Gastrocnemius medialis (tissue), 4 donors: ENCODE measurements at places on chromosomes 6 and 20. TPM values are rescaled to one million over a fixed set of nuclear protein-coding genes. Genes with fewer than 3 reads are reported as not detected.

CCDC28A gene
- 8.4 TPM for total RNA-seq

SNX3 gene
- total RNA-seq, result 175 TPM

HCK gene
- total RNA-seq, result 1.4 TPM

PBOV1 gene
- not detected for total RNA-seq

KIFC1 gene
- total RNA-seq, result not detected

BEND3 gene
- 1.7 TPM for total RNA-seq

COMMD7 gene
- total RNA-seq, result 15.9 TPM

HLA-DOB gene
- total RNA-seq, result 0.36 TPM

EDN1 gene
- total RNA-seq, result 12.0 TPM

STX11 gene
- total RNA-seq, result 4.4 TPM

DACT2 gene
- total RNA-seq, result 0.24 TPM

C20orf204 gene
- total RNA-seq, result 0.66 TPM

GSTA3 gene
- total RNA-seq, result not detected

BTN3A1 gene
- 3.5 TPM for total RNA-seq

NEU1 gene
- 39.9 TPM for total RNA-seq

HACE1 gene
- total RNA-seq, result 9.0 TPM

CCN6 gene
- not detected for total RNA-seq

TOX2 gene
- total RNA-seq, result not detected

TFAP2C gene
- 0.13 TPM for total RNA-seq

COL9A1 gene
- total RNA-seq, result not detected

SOX18 gene
- 5.9 TPM for total RNA-seq

STMND1 gene
- not detected for total RNA-seq

C4B gene
- total RNA-seq, result 5.7 TPM

LRFN2 gene
- not detected for total RNA-seq

HDGFL1 gene
- not detected for total RNA-seq

HSPA12B gene
- 8.5 TPM for total RNA-seq

CASS4 gene
- total RNA-seq, result 0.86 TPM

PARD6B gene
- 2.2 TPM for total RNA-seq

INSM1 gene
- not detected for total RNA-seq

SIRPD gene
- total RNA-seq, result not detected

PROKR2 gene
- not detected for total RNA-seq

LZTS3 gene
- 33.4 TPM for total RNA-seq

SLA2 gene
- total RNA-seq, result not detected

KIZ gene
- 21.1 TPM for total RNA-seq

RIPPLY2 gene
- total RNA-seq, result not detected

TAGAP gene
- not detected for total RNA-seq

HLA-DPA1 gene
- total RNA-seq, result 19.5 TPM

BPIFB4 gene
- total RNA-seq, result not detected

BIRC7 gene
- not detected for total RNA-seq

CCN5 gene
- total RNA-seq, result 30.6 TPM

MCHR2 gene
- total RNA-seq, result not detected

SIRPB1 gene
- total RNA-seq, result 4.4 TPM

COL21A1 gene
- total RNA-seq, result 0.19 TPM

ADGB gene
- total RNA-seq, result not detected

GPR6 gene
- total RNA-seq, result not detected

SEMG1 gene
- not detected for total RNA-seq

COX4I2 gene
- 4.2 TPM for total RNA-seq

MCM9 gene
- total RNA-seq, result 5.5 TPM

APOM gene
- 2.9 TPM for total RNA-seq

ZNF335 gene
- total RNA-seq, result 19.1 TPM

CLPSL1 gene
- total RNA-seq, result not detected

NOX3 gene
- total RNA-seq, result not detected

NKX2-4 gene
- total RNA-seq, result not detected

TSBP1 gene
- not detected for total RNA-seq

RAET1L gene
- not detected for total RNA-seq

GLP1R gene
- total RNA-seq, result not detected

NOL7 gene
- total RNA-seq, result 60.3 TPM

HMGCLL1 gene
- total RNA-seq, result 0.92 TPM

PHF1 gene
- 65.7 TPM for total RNA-seq
